ENCODE measurements at places on chromosomes 7 and 10.

DNA sequence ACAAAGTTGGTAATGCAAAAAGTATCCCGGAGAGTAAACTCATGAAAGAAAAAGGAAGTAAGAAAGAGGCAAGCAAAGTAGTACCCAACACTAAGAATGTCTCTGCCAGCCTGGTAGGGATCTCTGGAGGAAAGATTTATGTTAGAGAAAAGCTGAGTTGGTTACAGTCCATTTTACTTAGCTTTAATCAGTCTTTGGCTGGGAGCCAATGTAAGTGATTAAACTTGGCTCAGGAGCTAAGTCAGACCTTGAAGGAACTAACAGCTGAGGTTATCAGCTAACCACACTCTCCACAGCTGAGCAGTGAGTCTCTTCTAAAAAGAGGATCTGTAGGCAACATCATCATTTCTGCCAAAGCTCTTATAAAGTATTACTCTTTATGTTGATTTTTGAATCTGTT lies 148.0 kb downstream of the ANKRD7 start:
- DNase-seq = no peak

DNA sequence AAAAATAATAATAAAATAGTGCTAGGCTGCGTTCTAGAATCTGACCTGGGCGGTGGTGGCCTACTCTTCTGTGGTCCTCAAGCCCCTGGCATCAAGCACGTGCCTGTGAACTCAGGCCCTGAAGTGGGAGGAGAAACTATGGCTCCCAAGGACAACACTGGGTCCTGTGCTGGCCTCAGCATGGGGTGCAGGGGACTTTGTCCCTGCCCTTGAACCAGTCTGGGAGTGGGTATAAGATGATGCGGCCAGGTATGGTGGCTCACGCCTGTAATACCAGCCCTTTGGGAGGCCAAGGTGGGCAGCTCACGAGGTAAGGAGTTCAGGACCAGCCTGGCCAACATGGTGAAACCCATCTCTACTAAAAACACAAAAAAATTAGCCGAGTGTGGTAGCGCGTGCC lies 5.5 kb downstream of the ZP3 start:
- no peak for DNase-seq

DNA sequence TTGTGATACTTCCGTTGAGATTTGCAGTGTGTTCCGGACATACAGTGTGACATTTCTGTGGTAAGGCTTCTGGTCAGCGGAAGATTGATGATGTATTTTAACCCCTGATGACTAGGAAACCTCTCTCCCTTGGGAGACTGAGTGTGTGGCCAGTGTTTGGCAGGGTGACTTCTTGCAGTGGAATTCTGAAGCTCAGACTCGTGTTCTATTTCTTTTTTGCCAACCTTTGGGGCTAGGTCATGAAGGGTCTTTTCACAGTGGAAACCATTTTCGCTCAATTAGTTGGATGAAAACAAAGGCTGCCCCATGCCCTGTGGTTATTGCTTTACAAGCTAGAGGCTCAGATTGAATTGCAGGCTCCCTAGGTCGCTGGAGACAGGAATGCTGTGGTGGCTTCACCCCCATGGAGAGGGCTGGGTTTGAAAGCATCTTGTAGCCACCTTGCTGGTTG lies 288.9 kb downstream of the BBS9 start:
- no peak for DNase-seq

DNA sequence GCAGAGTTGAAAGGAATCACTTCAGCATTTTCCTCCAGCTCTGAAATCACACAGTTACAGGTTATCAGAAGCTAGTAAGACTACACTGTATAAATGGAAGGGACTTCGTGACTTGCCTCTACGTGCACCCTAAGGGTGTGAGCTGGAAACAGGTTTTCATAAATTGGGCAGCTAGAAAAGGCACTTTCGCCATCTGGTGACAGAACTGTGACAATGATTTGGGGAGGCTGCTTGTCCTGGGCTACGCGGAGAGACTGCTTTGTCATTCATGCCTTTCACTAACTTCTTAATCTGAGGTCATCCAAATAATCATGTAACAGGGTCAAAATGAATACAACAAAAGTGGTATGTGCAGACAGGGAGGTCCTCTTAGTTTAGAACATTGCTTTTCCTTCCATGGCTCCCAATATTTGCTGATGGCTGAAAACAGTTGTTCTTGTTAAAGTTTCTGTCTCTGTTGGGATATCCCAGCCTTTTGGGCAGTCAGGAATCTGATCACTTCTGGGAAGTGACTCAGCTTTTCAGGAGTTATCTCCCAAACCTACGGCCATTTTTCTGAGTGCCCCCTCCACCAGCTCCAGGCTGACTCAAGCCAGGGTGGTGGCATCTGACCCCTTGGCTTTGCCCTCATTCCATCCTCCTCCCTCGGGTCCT lies 17.8 kb downstream of the VWC2 start:
- no peak for DNase-seq

- DNase-seq = no peak
Measured at GRCh38 chr10:33046792-33047191, 88.8 kb upstream of the ITGB1 start.

DNA sequence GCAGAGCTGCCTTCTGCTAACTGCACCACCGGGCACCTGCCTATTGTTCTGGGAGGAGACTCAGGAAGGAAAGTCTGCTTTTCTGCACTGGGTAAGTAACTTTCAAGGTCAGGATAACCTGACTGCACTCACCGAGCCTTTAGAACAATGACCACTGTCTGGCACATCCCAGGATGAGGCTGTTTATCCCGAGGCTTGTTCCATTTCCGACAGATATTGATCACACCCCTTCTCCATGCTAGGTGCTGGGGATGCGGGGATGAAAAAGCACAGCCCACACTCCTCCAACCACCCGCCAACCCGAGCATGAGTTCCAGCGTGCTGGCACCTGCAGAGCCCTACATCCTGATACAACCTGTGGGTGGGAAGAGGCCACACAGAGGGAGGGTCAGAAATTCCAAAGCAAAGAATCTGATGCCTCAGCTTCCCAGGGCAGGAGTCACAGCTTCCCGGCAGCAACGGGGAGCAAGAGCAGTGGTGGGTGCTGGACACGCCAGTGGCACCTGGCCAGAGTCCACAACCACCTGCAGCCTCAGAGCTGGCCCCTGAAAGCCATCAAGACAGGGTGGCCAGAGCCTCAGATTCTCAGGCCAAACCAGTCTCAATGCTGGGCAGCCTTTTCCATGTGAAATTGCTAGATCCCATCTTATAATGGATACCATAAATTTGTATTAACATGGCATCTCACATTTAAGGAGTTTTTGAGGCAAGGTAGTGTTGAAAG lies 34.9 kb upstream of the CNPY1 start:
- no peak for DNase-seq

GRCh38 chr7:17140406-17140805 lies 158.0 kb upstream of the AHR start:
- DNase-seq = no peak

GRCh38 chr7:27846388-27846787 lies 106.4 kb downstream of the TAX1BP1 start:
- no peak for DNase-seq

DNA sequence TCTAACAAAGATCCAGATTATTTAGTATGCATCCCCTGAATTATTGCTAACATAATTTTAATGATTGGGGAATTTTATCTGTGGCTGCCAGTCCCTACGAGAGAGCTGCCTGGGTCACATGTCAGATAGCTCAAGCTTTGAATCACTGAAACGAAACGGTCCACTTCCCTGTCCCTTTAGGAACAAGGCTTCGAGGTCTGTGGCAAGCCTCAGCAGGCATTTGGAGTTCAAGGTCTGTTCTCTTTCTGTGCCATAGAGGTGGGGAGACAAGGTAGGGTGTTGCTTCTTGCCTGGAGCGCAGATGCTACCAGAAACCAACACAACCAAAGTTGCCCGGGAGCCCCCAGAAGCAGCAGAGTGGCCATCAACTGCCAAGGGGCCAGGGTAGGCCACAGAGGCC lies 13.9 kb upstream of the SH2D4B start:
- no peak for DNase-seq

GRCh38 chr10:123355748-123356481 lies 201.7 kb downstream of the BUB3 start:
- DNase-seq = no peak

- DNase-seq = no peak
Measured at GRCh38 chr10:121851786-121852185, 76.0 kb downstream of the ATE1 start.

GRCh38 chr10:58662314-58662713 lies 149.6 kb downstream of the BICC1 start:
- DNase-seq = no peak

- DNase-seq = no peak
Measured at GRCh38 chr10:17790651-17791050, 18.5 kb upstream of the MRC1 start.

DNA sequence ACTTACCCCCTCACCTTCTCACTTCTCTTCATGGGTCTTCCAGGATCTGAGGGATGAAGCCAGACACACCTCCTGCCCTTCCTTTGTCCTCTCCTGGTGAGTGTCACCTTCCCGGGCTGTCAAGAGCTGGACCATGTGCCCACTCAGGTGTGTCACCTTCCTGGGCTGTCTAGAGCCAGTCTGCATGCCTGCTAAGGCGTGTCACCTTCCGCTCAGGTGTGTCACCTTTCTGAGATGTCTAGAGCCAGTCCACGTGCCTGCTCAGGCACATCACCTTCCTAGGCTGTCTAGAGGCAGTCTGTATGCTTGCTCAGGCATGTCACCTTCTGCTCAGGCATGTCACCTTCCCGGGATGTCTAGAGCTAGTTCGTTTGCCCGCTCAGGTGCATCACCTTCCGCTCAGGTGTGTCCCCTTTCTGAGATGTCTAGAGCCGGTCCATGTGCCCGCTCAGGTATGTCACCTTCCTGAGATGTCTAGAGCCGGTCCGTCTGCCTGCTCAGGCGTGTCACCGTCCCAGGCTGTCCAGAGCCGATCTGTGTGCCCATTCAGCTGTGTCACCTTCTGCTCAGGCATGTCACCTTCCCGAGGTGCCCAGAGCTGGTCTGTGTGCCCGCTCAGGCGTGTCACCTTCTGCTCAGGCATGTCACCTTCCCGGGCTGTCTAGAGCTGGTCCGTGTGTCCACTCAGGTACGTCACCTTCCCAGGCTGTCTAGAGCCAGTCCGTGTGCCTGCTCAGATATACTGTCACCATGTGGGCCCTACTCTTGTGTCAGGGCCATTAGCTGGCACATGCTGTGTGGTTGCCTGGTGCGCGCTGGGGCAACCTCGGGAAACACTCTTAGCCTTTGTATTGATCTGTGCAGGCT lies 245.3 kb downstream of the EBF3 start:
- DNase-seq = no peak

GRCh38 chr10:70722820-70723424 lies 50.6 kb downstream of the ADAMTS14 start:
- no peak for DNase-seq

- no peak for DNase-seq
Measured at GRCh38 chr7:93711926-93712325, 137.4 kb upstream of the CALCR start.

GRCh38 chr7:113628948-113629847 lies 289.6 kb downstream of the PPP1R3A start:
- no peak for DNase-seq

GRCh38 chr10:62795100-62795499 lies 9.4 kb upstream of the ADO start:
- DNase-seq = no peak

- no peak for DNase-seq
Measured at GRCh38 chr7:101739775-101740398, 77.5 kb upstream of the CUX1 start.

DNA sequence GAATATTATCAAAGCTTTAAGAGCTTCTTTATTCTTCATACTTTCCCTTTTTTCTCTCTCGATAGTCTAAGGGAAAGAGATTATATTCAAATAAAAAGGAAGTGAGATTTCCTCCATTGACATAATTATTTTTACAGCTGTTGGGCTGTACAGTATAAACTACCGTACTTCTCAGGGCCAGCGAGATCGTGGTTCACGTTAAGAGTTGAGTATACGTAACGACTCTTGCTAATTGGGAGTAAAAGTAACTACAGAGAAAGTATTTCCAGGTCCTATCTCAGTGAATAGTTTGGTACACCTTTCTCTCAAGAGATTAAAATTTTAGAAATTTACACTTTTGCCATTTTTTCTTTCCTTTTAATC lies 57.8 kb downstream of the INPP5F start:
- DNase-seq = no peak

GRCh38 chr10:23053036-23053435 lies 42.3 kb upstream of the MSRB2 start:
- no peak for DNase-seq

GRCh38 chr10:119131512-119132240 lies 27.8 kb downstream of the DENND10 start:
- no peak for DNase-seq

DNA sequence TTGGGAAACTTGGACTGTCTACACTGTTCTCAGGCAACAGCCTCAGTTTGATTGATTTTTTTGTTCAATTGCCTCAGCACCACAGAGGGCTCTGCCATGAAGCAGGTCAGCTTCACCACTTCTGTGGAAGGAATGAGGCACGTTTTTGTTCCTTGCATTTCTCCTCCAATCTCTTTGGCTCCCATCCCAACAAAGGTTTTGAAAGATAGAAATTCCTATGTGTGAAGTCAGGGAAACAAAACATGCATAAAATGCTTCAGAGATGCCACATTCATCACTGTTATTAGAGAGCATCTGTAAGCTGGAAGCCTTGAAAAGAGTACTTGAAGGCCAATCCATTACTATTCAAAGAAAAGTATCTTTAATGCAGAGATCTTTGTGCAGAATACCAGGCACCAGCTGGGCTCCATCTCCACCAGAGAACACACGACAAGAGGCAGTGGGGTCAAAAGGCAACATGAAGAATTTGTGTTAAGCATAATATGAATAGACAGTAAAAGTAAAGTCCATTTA lies 249.1 kb upstream of the LYZL1 start:
- no peak for DNase-seq

DNA sequence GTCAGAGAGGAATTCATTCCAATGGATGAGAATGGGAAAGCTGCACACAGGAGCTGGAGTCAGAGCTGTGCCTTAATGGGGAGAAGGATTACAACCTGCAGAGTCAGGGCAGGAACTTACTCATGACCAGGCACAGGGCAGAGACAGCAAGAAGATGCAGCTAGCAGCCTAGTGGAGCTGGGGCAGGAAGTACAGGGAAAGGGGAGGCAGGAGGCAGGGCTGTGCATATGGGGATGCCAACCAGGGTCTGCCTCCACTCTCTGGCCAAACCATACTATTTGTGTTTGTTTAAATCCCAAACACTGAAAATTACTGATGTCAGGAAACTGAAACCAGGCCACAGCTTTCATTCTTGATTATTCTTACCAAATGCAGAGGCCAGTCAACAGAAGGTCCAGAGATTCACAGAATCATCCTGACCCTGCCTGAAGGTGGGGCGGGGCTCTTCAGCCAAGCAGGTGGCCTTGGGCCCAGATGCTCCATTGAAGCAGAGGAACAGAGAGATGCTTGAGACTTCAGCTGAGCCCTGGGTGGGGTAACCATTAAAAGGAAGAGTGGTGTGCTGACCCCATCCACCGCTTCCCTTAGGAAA lies 461.9 kb downstream of the KCNMA1 start:
- DNase-seq = no peak

- no peak for DNase-seq
Measured at GRCh38 chr7:69429911-69430383, 168.3 kb upstream of the AUTS2 start.

GRCh38 chr7:69062020-69062765 lies 536.1 kb upstream of the AUTS2 start:
- no peak for DNase-seq
